ENCODE measurements at places on chromosomes 7 and 10. TPM values are rescaled to one million over a fixed set of nuclear protein-coding genes. Genes with fewer than 3 reads are reported as not detected.

The POLR1F gene
- total RNA-seq: 15.5 TPM

The ADAM8 gene
- total RNA-seq: 3.2 TPM

DNA sequence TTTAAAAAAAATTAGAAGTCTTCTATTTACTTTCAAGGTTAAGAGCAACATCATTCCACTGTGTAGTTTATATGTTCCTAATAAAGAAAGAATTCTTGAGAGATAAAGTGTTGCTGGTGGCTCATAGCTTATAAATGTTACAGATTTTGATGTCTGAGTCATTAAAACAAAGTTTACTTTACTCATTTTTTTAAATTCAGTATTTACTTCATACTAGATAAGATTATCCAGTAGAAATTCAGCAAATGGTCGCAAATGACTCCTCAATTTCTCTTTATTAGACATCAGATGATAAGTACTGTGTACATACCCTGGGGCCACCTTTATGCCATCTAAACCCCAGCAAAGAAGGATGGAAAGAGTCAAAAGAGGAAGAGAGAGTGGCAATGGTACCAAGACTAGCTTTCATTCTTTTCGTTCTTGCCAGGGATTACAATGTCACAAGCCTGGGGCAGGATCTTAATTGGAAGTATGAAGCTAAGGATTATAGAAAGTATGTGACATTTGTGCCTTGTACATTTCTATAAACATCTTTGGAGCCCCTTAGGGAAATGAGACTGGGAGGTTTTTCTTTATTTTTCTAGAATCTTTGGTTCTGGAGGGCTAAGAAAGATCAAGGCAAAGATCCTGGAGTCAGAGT is 206.1 kb downstream of the CHRM2 start:
- no peaks in the 10 kb centered on the region for H3K36me3 ChIP-seq
- H3K27ac ChIP-seq: no peak overlapping the region
- no peak overlapping the region for H3K4me3 ChIP-seq
- no peak for DNase-seq

GRCh38 chr7:158282461-158283001 is 305.1 kb downstream of the PTPRN2 start:
- no peak overlapping the region for H3K4me3 ChIP-seq
- no peak for DNase-seq
- H3K4me1 ChIP-seq: no peaks in the 10 kb centered on the region
- peaks cover 6% of the 10 kb centered on the region for H3K36me3 ChIP-seq
- no peaks in the 10 kb centered on the region for H3K27me3 ChIP-seq

- no peaks in the 10 kb centered on the region for H3K27me3 ChIP-seq
- peaks cover 14% of the 10 kb centered on the region for H3K4me1 ChIP-seq
Observed at GRCh38 chr10:13491747-13492360, 37.0 kb downstream of the BEND7 start.

- H3K36me3 ChIP-seq: no peaks in the 10 kb centered on the region
- H3K27ac ChIP-seq: no peak overlapping the region
- no peaks in the 10 kb centered on the region for H3K27me3 ChIP-seq
Observed at GRCh38 chr7:256461-256940, 33.5 kb upstream of the FOXL3 start.

GRCh38 chr10:3363311-3364045 is 190.9 kb upstream of the PITRM1 start:
- H3K36me3 ChIP-seq: no peaks in the 10 kb centered on the region
- H3K4me1 ChIP-seq: no peaks in the 10 kb centered on the region
- no peak for DNase-seq
- no peak overlapping the region for H3K27ac ChIP-seq
